ENCODE measurements at places on chromosomes 13 and 19.

DNA sequence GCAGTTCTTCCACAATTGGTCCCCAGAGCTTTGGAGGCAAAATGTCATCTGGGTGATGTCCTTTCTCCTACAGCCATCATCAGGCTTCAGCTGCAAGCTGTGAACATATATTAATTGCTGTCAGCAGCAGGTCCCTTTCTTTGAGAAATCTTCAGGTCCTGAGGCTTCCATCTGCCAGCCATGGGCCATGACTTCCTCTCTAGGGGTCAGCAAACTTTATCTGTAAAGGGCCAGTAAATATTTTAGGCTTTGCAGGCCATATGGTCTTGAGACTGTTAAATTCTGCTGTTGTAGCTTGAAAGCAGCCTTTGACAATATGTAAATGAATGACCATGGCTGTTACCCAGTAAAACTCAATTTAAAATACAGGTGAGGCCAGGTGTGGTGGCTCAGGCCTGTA is 27.1 kb downstream of the SERP2 start:
- no peak for DNase-seq

DNA sequence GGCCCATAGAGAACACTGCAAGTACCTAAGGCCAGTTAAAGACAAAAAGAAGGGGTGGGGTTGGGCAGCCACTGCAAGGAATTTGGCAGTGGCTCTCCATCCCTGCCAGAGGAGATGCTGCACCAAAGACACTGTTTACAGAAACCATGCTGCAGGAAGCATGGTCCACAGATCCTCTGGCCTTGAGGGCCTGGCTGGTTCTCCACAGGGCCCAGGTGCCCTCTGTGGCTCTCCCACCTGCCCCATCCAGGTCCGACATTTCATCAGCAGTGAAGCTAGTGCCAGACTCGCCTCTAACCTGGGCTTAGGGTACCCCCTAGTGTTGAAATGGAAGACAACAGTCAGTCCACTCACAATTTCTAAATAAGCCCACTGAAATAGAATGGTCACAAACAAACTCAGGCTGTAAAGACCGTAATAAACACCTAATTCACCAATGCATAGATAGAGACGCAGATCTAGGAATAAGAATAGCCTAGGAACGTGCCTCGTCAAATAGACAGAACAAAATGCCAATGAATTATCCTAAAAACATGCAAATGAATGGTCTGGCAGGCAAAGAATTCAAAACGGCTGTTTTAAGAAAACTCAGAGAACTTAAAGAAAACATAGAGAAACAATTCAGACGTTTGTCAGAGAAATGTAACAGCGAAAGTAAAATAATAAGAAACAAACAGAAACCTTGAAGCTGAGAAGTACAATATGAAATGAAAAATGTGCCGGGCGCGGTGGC is 23.3 kb downstream of the LYPD4 start:
- no peak for DNase-seq

GRCh38 chr19:47107202-47107952 is 6.2 kb downstream of the ZC3H4 start:
- DNase-seq = no peak

- no peak for DNase-seq
Measured at GRCh38 chr13:27919659-27919933, 204 bp upstream of the PDX1 start.

- DNase-seq = no peak
Measured at GRCh38 chr19:15976836-15977689, 28.3 kb downstream of the OR10H4 start.

DNA sequence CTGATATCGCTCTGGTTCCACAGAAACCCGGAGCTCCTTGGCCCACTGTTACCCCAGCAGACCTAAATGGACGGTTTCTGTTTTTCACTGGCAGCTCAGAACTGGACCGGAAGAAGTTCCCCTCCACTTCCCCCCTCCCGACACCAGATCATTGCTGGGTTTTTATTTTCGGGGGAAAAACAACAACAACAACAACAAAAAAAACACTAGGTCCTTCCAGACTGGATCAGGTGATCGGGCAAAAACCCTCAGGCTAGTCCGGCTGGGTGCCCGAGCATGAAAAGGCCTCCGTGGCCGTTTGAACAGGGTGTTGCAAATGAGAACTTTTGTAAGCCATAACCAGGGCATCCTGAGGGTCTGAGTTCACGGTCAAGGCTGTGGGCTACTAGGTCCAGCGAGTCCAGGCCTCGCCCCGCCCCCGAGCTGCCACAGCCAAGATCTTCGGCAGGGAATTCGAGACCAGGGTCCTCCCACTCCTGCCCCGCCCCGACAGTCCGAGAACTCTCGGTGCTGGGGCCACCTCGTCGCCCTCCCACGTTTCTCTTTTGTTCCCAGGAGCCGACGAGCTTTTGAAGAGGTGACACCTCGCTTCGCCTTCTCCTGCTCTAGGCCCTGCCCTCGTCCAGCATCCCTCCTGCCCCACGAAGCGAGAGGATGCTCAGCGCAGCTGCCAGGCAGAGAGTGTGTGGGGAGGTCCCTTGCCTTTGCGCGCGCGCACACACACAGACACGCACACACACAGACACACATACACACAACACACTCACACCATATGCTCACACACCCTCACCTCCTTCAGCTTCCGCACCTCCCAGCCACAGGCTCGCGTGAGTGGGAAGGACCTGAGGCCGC is 8.8 kb downstream of the ZIC2 start:
- no peak for DNase-seq

DNA sequence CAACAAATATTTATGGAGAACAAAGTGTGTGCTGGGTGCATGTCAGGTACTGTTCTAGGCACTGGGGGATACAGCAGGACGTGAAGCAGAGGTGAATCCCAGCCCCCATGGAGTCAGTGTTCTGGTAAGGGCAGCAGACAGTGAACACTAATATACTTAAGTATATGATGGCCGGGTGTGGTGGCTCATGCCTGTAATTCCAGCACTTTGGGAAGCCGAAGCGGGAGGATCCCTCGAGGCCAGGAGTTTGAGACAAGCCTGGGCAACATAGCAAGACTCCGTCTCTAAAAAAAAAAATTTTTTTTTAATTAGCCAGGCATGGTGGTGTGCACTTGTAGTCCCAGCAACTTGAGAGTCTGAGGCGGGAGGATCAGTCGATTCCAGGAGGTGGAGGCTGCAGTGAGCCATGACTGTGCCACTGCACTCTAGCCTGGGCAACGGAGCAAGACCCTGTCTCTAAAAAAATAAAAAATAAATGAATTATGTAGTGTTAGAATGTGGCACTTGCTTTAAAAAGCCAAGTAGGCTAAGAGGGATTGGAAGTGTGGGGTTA is 22.6 kb downstream of the CHST8 start:
- no peak for DNase-seq

DNA sequence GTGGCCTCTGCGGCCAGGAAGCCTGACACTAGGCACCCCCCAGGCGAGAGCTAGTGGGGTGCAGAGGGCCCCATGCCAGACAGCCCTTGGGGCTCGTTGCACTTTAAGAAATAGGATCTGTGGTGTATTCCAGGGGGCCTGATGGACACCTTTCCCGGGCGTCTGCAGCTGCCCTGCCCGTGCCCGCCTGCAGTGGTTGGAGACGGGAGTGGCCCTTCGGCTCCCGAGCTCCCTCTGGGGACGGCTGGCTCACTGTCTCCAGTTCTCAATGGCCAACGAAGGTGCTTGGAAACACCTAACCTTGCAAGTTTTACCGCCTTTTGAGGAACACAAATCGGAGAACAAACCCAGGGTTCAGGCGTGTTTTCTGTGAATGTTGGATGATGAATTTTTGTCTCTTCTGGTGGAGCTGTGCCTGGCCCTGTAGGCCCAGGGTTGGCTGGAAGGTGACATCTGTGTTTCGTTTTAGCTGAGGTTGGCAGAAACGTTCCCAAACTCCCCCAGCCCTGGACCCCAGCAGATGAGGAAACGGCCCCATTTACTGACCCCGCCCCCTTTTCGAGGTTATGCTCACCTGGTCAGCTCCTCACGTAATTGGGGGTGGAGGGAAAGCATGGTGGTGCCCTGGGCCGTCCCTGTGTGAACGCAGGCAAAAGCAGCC is 17.4 kb upstream of the NPAS1 start:
- no peak for DNase-seq

DNA sequence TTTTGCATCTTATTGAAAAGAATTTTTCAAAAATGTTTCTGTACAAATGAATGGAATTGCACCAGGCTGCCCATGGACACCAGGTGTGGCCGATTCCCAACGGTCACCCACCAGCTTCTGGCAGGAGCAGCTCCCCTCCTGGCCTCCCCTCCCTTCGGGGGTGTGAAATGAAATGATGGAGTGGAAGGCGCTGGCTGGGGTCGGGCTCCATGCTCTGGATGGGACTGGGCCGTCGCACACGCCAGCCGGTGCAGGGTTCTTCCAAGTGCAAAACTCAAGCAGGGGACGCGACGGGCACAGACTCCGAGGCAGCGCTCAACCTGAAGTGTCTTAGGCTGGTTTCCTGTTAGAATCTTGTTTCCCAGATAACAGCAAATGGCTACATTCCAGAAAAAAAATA is 21.9 kb downstream of the C19orf44 start:
- DNase-seq = no peak

GRCh38 chr19:38149661-38150061 is 74.4 kb downstream of the DPF1 start:
- DNase-seq = no peak

GRCh38 chr19:50882188-50882587 is 8.9 kb downstream of the KLK2 start:
- DNase-seq = no peak

GRCh38 chr13:54210397-54211049 is 1181.9 kb downstream of the OLFM4 start:
- no peak for DNase-seq

DNA sequence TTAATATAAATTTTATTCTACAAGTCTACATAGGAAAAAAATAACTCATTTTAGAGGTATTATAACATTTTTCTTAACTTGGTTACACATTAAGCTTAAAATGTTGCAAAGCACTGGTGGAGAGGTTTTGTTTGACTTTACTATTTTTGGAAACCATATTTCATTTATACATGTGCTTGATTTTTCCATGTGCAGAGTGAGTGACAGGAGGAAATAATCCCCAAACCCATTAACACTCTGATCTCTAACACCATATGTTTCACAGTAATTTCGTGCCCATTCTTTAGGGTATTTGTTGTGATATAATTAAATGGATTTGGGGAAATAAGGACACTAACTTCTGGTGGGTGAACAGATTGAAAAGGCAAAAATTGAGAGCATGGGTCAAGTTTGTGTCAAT is 2124.4 kb upstream of the PCDH20 start:
- DNase-seq = no peak

DNA sequence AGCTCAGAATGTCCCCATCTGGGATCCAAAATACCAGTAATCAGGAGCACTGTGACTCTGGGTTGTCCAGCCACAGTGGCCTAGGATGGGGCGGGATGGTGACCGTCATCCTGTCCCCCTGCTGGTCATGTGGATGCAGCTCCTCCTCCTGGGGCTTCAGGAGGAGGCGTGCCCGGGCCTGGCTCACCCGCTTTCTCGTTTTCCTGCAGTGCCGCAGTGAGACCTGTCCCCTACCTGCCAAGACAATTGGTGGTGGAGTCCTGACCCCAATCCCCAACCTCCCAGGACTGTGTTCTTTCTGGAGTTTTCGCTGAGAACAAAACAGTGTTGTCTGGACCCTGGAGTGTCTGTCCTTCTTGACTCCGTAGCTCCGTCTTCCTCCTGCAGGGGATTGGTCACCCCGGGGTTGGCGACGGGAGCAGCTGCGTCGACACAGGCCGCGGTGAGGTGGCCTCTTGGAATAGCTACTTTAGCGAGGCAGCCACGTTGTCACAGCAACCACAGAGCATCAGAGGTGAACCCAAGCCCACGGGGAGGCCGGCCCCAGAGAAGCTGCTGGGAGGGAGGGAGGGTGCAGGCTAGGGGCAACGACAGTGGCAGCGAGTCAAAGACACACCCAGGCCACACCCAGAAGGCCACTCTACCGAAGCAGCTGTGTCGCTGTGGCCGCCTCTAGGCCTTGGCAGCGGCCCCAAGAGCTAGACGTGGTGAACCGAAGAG is 10.2 kb upstream of the EMC10 start:
- no peak for DNase-seq

DNA sequence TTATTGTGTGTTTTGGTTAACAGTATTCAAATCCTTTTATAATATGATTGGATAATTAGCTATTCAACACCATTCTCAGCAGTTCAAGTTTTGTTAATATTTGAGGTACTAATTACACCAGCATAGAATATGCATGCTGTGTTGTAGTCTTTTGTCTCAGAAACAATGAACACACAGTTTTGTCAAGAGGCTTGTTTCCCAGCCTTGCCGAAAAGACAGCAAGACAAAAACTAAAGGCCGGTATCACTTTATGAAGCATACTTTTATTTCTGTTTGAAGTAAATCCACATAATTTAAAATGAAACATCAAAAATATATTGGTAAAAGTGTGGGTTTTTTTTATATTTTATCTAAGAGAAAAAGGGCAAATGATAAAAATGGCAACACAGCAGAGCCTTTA is 7.5 kb downstream of the GPR180 start:
- no peak for DNase-seq

DNA sequence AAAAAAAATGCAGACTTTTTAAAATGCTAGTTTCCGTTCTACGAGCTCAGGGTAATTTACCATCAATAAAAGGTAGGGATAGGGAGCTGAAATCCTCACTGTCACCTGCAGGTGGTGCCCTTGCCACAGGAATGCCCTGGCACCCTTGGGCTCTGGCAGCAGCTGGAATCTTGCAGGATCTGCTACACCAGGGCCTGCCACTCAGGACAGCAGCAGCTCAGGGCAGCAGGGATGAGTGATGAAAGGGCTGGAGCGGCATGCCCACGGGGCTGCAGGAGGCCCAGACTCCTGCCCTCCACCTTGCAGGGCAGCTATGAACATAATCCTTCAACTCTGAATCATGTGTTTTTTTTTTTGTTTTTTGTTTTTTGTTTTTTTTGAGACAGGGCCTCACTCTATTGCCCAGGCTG is 54.0 kb downstream of the GNG7 start:
- DNase-seq = peak; percentile 39

DNA sequence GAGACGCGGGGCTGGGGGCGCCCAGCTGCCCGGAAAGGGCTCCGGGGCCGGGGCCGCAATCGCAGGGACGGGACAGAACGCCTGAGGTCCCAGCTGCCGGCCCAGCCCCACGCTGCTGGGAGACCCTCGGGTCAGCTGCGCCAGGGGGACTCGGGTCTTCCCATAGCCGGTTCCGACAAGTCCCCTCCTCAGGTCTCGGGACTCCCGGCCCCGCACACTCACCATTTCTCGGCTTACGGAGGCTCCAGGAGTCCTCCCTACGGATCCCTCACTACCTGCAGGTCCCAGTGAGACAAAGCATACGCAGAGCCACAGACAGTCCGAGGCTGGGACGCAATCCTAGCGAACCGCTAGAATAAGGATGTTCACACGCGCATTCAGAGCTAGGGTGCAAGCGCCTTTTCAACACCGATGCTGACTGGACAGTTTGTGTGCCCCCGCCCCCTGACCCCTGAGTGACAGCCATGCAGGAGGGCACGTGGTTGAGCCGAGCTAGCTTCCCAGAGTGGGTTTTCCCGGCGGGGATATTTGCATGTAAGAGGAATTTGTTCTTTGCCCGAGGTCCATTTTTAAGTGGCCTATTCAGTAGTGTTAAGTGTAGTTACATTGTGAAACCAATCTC is 13.6 kb downstream of the ZNF490 start:
- no peak for DNase-seq

GRCh38 chr13:74346960-74347359 is 212.8 kb upstream of the KLF12 start:
- no peak for DNase-seq

Data from stimulated activated CD8-positive, alpha-beta memory T cell treated with anti-CD3 and anti-CD28 coated beads, Interleukin-15, amount 100 ng/mL, for 4 hours (primary cell).